ENCODE measurements at places on chromosomes 6 and 20.

DNA sequence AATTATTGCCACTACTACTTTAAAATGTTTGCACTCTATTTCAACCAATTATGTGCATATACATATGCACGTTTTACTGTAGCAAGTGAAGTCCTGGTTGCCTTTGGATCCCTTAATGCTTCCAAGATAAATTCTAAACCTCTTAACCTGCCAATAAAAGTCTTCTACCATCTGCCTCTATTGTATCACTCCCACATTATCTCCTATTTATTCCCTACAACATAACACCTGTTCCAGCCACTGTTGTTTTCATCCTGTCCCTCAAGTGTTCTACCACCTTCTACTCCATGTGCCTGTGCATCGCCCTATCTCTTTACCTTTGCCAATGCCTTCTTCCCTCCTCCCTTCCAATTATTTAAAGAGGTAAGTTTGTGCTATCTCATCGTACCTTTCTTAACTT is 499.0 kb upstream of the RNF217 start:
- DNase-seq, result no peak
- H3K4me1 ChIP-seq, result no peaks in the 10 kb centered on the region
- H3K36me3 ChIP-seq, result no peaks in the 10 kb centered on the region
- H3K4me3 ChIP-seq, result no peak overlapping the region
- H3K27ac ChIP-seq, result no peak overlapping the region

DNA sequence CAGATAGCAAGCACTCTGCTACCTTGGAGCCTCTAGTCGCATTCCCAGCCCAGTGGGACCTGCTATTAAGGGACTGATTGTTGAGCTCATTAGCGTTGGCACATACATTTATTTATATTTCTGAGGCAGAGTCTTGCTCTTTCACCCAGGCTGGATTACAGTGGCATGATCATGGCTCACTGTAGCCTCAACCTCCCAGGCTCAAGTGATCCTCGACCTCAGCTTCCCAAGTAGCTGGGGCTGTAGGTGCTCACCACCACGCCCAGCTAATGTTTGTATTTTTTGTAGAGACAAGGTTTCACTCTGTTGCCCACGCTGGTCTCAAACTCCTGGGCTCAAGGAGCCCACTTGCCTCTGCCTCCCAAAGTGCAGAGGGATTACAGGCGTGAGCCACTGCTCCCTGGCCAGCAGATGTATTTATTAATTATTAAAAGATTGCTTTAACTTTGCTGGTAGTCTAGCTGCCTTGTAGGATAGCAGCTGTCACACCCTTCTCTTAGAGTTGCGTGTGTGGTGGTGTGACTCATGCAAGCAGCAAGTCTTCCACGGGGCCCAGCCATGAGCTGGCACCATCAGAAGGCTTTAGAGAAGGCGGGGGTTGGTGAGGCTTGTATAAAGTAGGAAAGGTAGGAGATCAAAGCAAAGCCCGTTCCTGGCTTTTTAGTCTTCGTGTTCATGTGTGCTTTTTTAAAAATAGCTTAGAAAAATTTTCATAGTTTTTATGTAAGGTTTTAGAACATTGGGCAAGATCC is 16.5 kb downstream of the ACTR5 start:
- peak overlapping the region; percentile 84 for H3K27ac ChIP-seq
- H3K27me3 ChIP-seq, result no peaks in the 10 kb centered on the region
- peaks cover 79% of the 10 kb centered on the region for H3K36me3 ChIP-seq

GRCh38 chr20:38141204-38141888 is 23.7 kb downstream of the TGM2 start:
- H3K4me1 ChIP-seq, result peaks cover 7% of the 10 kb centered on the region
- H3K27me3 ChIP-seq, result peaks cover 2% of the 10 kb centered on the region
- H3K27ac ChIP-seq, result no peak overlapping the region
- no peak overlapping the region for H3K4me3 ChIP-seq
- no peak for DNase-seq

DNA sequence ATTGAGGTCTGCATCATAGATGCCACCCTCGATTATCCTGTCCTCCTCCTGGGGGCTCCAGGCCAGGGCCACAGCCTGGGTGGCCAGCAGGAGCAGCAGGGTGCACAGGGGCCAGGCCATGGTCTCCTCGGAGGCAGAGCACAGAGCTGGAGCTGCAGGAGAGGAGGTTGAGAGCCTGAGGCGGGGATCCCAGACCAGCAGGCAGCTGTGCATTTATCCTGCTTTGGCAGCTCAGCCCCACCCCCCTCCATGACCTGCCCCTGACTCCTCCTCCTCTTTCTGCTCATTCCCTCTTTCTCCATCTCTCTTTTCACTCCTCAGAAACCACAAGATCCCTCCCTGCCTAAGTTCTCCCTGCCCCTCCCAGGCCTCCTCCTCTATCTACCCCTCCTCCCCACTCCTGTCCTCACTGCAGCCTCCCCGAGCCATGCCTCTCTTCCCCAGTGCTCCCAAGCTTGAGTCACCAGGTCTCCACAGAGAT is at the start of gene CST2:
Gene CST2 (minus strand): TSS at position 189 of the 481 bp plus-strand sequence. CDS start 69 bp downstream, at position 120.
- no peaks in the 10 kb centered on the region for H3K4me1 ChIP-seq
- no peaks in the 10 kb centered on the region for H3K27me3 ChIP-seq
- H3K27ac ChIP-seq, result no peak within 1 kb of the TSS
- H3K4me3 ChIP-seq, result no peak within 1 kb of the TSS
- no peaks in the 10 kb centered on the region for H3K36me3 ChIP-seq

GRCh38 chr20:50405235-50405914 is 104.8 kb upstream of the PTPN1 start:
- no peak overlapping the region for H3K4me3 ChIP-seq
- H3K4me1 ChIP-seq, result no peaks in the 10 kb centered on the region
- no peaks in the 10 kb centered on the region for H3K36me3 ChIP-seq
- H3K27me3 ChIP-seq, result peaks cover 27% of the 10 kb centered on the region

DNA sequence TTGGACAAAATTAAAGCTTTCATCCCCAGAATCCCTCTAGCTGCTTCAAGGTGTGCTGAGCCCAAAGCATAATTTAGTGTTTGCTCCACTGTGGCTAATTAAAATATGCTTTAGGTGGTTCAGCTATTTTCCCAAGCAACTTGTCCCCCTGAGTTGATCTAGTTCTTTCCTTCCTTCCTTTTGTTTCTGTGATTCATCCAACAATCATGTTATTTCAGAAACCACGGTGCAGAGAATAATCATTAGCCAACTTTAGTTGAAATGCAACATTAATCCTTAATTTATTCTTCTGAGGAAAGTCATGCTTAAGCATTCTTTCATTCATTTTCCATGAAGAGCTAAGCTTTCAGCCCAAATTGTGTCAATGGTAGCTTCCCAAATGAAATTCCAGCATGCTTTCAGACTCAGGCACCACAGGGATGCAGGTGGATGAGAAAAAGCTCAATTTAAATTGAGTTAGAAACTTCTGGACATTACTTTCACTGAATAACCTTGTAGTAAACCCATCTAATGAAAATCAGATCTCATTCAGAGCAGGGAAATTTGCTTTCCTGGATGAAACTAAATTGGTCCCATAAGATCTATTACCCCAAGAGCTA is 209.0 kb upstream of the NT5E start:
- no peaks in the 10 kb centered on the region for H3K4me1 ChIP-seq
- no peaks in the 10 kb centered on the region for H3K27me3 ChIP-seq
- no peak overlapping the region for H3K27ac ChIP-seq
- H3K36me3 ChIP-seq, result no peaks in the 10 kb centered on the region

GRCh38 chr6:130787726-130788500 is 39.3 kb upstream of the SMLR1 start:
- DNase-seq, result no peak
- no peak overlapping the region for H3K27ac ChIP-seq
- H3K27me3 ChIP-seq, result no peaks in the 10 kb centered on the region
- no peaks in the 10 kb centered on the region for H3K4me1 ChIP-seq

DNA sequence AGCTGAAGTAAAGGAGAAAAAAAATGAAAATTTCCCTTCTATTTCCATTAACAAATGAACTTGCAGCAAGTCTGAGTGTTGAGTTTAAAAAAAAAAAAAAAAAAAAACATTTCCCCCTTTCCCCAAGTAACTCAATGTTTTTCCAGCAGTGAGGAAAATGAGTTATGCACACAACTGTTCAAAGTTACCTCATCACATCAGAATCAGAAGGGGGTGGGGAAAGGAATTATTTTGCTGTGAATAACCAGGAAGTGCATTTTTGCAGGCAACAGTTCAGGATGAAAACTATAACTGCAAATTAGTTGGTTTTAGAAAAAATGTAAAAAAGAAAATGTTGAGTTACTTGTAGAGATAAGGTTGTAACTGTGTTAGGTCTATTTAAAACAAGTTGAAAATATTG is 568.9 kb upstream of the CITED2 start:
- H3K36me3 ChIP-seq, result no peaks in the 10 kb centered on the region
- no peak overlapping the region for H3K27ac ChIP-seq
- H3K4me1 ChIP-seq, result no peaks in the 10 kb centered on the region
- no peaks in the 10 kb centered on the region for H3K27me3 ChIP-seq

DNA sequence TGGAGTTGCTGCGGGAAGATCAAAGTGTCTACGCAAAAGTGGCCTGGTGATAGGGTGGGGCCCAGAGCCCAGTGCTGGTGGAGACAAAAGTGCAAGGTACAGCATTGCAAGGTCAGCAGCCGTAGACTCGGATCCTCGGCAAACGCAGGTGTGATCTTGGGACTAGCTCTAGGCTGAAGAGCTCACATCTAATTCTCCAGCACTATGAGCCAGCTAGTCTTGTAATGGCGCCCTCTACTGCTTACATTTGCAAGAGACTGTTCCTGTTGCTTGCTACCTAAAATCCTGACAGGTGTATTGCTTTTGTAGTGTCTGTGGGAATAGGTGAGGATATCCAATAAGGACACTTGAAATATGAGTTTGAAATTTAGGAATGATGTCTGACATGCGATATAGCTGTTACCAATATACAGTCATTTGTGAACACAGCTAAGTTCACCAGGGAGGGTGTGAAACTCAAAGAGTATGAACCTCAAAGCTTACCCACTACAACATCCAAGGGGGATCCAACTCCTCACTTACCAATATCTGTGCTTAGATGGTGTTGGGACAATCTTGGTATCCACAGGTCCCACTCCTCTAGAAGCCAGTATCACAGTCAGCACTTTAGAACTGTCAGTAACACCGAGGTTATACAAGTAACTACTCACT is 58.4 kb downstream of the PDE7B start:
- H3K36me3 ChIP-seq, result peaks cover 6% of the 10 kb centered on the region
- no peak overlapping the region for H3K4me3 ChIP-seq
- H3K27ac ChIP-seq, result peak overlapping the region; percentile 24
- H3K4me1 ChIP-seq, result peaks cover 30% of the 10 kb centered on the region
- no peaks in the 10 kb centered on the region for H3K27me3 ChIP-seq

- no peak for DNase-seq
- H3K36me3 ChIP-seq, result no peaks in the 10 kb centered on the region
- H3K4me3 ChIP-seq, result no peak overlapping the region
- H3K27me3 ChIP-seq, result peaks cover 2% of the 10 kb centered on the region
- H3K4me1 ChIP-seq, result no peaks in the 10 kb centered on the region
Observed at GRCh38 chr6:17740559-17741220, 34.0 kb upstream of the NUP153 start.

DNA sequence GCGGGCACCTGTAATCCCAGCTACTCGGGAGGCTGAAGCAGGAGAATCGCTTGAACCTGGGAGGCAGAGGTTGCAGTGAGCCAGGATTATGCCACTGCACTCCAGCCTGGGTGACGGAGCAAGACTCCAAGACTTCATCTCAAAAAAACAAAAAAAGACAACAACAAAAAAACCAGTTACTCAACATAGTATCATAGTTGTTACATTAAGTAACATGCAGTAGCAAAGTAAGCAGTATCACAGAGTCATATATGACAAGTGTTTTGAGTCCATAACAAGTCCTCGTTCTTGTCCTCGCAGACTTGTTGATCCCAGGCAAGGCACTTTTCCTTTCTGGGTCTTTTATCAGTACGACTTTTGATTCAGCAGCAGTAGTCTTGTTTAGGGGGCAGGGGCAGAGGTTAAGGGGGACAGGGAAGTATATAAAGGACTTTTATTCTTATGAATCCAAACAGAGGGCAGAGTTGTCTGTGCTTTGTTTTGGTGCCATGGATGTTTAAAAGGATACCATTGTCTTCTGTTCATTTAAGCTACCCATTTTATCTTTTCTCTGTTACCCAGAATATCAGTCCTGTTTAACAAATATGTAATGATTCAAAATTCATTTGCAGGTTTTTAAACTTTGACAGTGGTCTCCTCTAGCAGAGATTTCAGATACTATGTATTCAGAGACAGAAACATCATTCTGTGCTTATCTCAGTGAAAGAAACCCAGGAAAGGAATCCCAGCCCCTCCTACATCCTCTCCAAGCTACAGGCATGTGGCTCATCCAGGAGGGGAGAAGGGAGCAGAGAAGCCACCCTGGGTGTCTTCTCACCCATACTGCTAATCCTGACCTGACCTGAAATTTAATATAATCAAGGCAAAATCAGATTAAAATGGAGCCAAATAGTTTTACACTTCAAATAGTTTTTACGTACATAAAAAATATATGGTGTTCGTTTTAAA is 137.9 kb upstream of the EDN1 start:
- H3K27me3 ChIP-seq, result no peaks in the 10 kb centered on the region
- no peak overlapping the region for H3K4me3 ChIP-seq
- H3K4me1 ChIP-seq, result peaks cover 34% of the 10 kb centered on the region
- peaks cover 27% of the 10 kb centered on the region for H3K36me3 ChIP-seq
- no peak overlapping the region for H3K27ac ChIP-seq
- no peak for DNase-seq

GRCh38 chr6:133648581-133648980 is 240.3 kb upstream of the TCF21 start:
- H3K36me3 ChIP-seq, result no peaks in the 10 kb centered on the region
- no peak overlapping the region for H3K27ac ChIP-seq
- H3K27me3 ChIP-seq, result peaks cover 2% of the 10 kb centered on the region
- no peak overlapping the region for H3K4me3 ChIP-seq
- H3K4me1 ChIP-seq, result no peaks in the 10 kb centered on the region
- DNase-seq, result no peak

DNA sequence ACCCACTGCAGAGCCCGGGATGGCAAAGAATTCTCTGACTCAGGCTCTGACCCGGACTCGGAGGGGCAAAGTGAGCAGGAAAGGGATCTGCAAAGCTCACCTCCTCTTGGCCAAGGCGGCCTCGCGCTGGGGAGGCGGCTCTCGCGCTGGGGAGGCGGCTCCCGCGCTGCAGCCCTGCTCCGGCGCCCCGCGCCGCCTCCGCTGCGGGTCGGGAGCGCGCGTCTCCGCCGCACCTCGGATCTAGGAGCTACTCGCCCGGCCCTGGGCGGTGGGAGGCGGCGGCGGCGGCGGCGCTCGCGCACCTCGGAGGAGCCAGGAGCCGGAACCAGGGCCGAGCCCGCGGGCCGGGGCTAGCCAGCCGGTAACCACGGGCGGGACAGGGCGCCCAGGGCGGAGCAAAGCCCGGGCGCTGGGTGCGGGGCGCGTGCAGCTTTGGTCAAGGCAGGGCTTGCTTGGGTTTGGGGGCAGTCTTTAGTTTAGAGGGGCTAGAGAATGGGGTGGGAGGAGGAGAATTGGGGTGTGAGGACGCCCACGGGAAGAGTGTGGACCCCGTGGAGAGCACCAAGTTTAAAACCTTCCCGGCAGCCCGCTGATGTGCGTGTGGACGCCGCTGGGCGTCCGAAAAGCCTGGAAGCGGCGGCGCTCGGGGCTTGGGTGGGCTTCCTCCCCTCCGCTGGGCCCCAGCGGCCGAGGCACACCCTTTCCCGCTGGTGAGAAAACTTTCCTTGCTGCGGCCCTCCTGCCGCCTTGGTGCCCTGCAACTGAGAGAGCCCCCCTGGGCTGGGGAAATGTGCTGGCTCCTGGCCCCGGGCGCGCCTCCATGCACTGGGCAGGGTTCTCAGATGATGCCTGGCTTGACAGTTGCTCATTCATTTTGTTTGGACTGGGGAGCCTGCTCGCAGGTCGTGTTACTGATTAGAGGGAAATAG is at the start of gene MRAP2:
Gene MRAP2 (plus strand): TSS at position 250 of the 929 bp plus-strand sequence. CDS start 21,547 bp downstream, outside the sequence.
- H3K4me1 ChIP-seq, result no peaks in the 10 kb centered on the region
- peak within 1 kb of the TSS; percentile 37 for H3K4me3 ChIP-seq
- DNase-seq, result no peak
- no peaks in the 10 kb centered on the region for H3K36me3 ChIP-seq

Data from activated T-helper 1 cell treated with anti-CD3 and anti-CD28 coated beads, Interleukin-12 subunit alpha, Interleukin-12 subunit beta, Interleukin-2, Interleukin-4 antibody, amounts not matched to agents 30 ng/mL and 10 ng/mL and 1 ng/mL, durations not matched to agents 14 hours and 24 hours and 36 hours (primary cell).